ENCODE measurements at places on chromosomes 5 and 9.

GRCh38 chr5:93574491-93575305, 6.3 kb downstream of the NR2F1-AS1 start:
- no peak for DNase-seq

DNA sequence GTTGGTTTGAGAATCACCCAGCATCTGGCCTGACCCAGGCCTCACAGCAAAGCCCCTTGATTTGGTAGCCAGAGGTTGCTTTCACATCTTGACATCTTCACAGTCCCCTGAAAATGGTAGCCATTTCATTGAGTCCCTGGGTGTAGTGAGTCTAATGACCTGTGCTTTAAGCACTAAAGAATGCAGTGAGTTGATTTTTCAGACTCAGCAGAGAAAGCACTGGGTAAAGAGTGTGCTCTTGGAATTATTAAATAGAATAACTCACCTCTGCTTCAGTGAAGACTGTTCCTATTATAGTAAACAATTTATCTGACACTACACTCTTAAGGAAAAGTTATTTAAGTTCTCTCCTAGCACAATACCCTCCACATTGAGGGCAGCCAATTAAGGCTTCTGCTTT, 56.2 kb downstream of the PTCD2 start:
- DNase-seq: no peak

GRCh38 chr9:93324191-93324834, 127.2 kb upstream of the FAM120A start:
- DNase-seq: no peak

GRCh38 chr5:171478946-171479775, 59.7 kb downstream of the FGF18 start:
- DNase-seq: no peak

GRCh38 chr9:83330207-83331196, 207.7 kb downstream of the FRMD3 start:
- DNase-seq: no peak

GRCh38 chr5:80957031-80957761, 3.0 kb upstream of the RASGRF2 start:
- DNase-seq: no peak

- DNase-seq: no peak
Observed at GRCh38 chr9:89591274-89592212, 13.3 kb upstream of the GADD45G start.

- DNase-seq: no peak
Observed at GRCh38 chr5:158682631-158683030, 417.1 kb downstream of the EBF1 start.

DNA sequence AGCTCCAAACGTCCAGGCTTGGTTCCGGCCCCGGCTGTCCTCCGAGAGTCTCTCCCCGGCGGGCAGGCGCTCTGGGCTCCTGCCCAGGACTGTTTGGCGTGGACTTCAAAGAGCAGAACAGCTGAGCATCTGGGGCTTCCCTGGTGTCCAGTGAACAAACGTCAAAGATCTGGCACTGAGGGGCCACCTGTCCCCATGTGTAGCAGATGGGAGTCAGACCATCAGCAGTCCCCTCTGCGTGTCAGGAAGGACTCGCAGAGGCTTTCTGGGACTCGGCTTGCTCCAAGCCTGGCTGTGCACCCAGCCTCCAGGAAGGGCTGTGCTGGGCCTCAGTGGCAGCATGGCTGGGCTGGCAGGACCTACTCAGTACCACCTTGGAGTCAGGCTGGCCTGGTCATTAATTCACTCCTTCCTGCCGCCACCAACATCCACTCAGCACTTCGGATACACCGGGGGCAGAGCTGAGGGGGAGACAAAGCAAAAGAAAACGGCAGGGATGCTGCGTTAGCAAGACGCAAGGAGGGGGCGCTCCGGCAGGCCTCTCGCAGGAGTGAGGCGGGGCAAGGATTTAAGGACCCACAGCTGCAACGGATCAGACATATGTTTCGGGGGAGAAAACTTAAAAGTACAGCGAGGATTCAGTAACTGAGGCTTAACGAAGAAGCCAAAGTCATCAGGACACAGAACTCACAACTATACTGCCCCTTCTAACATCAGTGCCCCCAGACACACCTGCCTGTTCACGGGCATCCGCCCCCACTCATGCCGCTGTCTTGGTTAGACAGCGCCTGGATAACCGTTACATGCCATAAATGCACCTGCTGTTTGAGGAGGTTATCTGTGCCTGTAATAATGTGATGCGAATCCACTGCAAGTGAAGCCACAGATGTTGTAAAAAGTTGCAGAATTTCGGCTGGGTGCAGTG, 164.5 kb upstream of the PHYKPL start:
- no peak for DNase-seq

- DNase-seq: no peak
Observed at GRCh38 chr5:78597068-78597973, 51.3 kb downstream of the LHFPL2 start.

GRCh38 chr9:134283111-134283515, 43.1 kb upstream of the RXRA start:
- no peak for DNase-seq

DNA sequence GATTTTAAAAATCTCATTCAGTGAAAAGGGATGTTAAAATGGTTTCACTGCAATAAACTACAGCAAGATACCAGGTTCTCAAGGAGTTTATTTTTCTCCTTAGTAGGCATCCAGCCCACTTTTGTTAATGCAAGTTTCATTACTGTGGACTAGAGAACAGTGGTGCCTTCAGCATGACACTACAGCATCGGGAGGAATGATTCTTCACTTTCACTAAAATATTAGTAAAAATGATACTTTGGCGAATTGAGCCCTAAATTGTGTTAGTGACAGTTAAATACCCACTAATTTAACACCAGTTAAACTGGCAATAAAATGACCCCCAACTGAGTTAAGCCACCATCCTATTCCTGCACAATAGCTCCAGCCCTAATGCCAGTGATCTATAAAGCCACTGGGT, 152.2 kb upstream of the MPDZ start:
- DNase-seq: no peak

All from activated T-helper 1 cell treated with anti-CD3 and anti-CD28 coated beads, Interleukin-2, amount 50 U/mL, for 16 hours (primary cell).